ENCODE measurements at places on chromosomes 3 and 15.

- DNase-seq = no peak
Measured at GRCh38 chr3:185934174-185934557, 3.6 kb downstream of the TRA2B start.

DNA sequence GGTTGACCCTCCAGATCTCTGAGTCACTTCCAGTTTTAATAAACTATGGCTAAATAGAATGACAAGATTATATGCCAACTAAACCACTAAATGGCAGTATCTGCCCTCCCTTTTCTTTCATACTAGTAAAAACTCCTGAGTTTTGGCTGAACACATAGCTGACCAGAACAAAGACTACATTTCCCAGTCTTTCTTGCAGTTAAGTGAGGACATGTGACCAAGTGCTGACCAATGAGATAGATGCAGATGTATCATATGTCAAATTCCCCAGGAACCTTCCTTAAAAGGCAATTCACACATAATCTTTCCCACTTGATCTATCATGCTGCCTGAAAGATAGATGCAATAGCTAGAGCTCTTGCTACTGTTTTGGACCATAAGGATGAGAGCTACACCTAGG, 191.3 kb downstream of the SHOX2 start:
- DNase-seq = no peak

- DNase-seq = no peak
Measured at GRCh38 chr3:177906578-177907229, 629.5 kb upstream of the KCNMB2 start.

DNA sequence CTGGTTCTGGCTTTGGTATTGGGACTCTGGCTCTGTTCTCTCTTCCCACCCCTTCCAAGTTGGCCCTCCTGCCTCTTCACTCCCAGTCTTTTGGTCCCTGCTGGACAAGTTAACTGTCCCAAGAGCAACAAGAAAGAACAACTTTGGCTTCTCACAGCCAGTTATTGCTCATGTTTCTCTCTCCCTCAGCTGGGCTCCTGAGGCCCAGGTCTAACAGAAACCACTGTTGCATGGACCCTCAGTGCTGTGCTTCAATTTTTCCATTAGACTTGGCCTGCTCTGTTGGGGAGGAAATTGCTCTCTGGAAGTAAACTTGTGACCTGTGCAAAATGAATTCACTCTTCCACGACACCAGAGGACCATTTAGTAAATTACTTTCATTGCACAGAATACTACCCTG, 64.5 kb downstream of the CHST2 start:
- no peak for DNase-seq

- no peak for DNase-seq
Measured at GRCh38 chr3:1355691-1356090, 262.9 kb downstream of the CNTN6 start.

- DNase-seq = no peak
Measured at GRCh38 chr3:124748560-124749198, 18.4 kb downstream of the UMPS start.

GRCh38 chr15:39125904-39126303, 455.0 kb upstream of the THBS1 start:
- DNase-seq = no peak
